ENCODE measurements at places on chromosomes 2 and 18. TPM values are rescaled to one million over a fixed set of nuclear protein-coding genes. Genes with fewer than 3 reads are reported as not detected.

SS18 gene
- total RNA-seq = 68.0 TPM

MARCHF7 gene
- 168 TPM for total RNA-seq

KLHL30 gene
- total RNA-seq = 0.16 TPM

SERPINB2 gene
- total RNA-seq = 0.62 TPM

ZNF142 gene
- 11.9 TPM for total RNA-seq

ACOXL gene
- not detected for total RNA-seq

HDHD2 gene
- 30.3 TPM for total RNA-seq

VWC2L gene
- 20.9 TPM for total RNA-seq
